ENCODE measurements at places on chromosomes 16 and 17.
A peak's percentile ranks its signal among the peaks of the same experiment; 100 is the strongest.

DNA sequence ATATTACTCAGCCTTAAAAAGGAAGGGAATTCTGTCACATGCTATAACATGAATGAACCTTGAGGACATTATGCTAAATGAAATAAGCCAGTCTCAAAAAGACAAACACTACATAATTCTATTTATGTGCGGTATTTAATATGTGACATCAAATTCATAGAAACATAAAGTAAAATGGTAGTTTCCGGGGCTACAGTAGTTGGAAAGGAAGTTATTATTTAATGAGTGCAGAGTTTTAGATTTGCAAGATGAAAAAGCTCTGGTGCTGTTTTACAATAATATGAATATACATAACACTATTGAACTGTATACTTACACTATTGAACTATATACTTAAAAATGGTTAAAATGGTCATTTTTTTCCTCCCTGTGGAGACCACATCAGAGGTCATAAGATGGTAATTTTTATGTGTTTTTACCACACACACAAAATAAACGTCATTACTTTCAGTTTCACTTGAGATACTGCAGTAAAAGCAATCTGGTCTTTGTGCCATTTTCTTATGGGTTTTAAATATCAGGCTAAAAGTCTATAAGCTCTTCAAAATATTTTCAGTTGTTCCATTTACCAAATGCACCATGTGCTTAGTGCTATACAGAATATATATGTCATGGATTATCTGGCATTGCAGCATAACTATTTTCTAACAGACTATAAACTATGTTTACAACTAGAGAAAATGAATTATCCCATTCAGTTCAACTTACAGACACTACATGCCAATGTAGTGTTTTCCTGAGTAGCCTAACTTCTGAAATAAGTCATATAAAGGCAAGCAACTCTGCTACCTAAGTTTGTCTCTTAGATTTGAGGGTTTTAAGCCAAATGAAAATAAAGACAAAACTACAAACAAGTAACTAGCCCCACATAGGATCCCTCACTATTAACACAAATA, 90.9 kb downstream of the SPAG9 start:
- DNase-seq = no peak

DNA sequence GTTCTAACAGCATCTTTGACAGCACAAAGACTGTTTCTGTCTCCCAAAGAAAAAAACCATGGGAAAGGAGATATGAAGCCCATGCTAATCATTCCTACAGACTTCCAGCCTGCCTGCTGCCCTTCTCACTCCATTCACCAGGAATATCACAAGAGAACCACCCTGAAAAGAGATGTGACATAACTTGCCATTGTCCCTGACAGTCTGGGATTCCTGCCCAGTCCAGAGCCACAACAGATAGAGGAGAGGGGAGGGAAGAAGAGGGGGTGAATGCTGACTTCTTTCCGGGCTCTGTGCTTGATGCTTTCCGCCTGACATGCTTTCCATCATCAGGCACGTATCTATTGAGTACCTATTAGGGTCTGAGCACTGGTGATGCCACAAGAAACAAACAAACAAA, 31.6 kb upstream of the ASIC2 start:
- no peak for DNase-seq

GRCh38 chr17:74259667-74260524, 14.1 kb upstream of the DNAI2 start:
- DNase-seq = no peak

- no peak for DNase-seq
These were observed 83.7 kb downstream of the RTN4RL1 start for GRCh38 chr17:1941272-1942065.

GRCh38 chr16:85416228-85417109, 196.7 kb upstream of the GSE1 start:
- no peak for DNase-seq

DNA sequence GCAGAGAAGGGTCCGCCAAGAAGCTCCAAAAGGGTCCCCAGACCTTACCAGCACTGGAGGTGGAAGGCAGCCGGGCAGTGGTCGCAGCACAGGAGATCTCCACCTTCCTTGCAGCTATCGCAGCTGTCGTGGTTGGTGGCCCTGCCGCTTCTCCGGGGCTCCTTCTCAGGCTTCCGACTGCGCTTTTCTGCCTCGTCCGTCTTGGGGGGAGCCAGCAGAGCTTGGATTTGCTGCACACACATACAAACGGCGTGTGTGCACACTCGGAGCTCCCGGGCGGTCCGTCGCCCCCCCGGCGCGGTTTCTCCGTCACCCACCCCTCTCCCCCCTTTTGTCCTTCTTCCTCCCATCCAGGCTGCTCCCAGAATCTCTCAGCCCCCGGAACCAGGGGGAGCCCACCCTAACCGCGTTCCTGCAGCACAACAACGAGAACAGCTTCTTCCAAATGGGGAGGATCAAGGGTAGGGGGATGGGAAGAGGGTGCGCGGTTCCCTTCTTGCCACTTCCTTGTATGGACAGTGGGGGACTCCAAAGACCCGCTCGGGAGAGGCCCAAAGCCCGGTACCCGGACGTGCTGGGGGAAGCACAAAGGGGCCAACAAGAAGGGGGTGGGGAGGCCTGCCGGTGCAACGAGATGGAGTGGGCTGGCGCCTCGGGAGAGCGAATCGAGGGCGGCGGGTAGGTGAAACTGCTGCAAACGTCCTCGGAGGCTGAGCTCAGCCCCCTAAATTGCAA, 1.1 kb downstream of the PHF12 start:
- peak; percentile 46 for DNase-seq

All from HT1080 (cell line).